Kidney glomerular epithelial cell (primary cell): ENCODE measurements at places on chromosomes 1 and 21.

DNA sequence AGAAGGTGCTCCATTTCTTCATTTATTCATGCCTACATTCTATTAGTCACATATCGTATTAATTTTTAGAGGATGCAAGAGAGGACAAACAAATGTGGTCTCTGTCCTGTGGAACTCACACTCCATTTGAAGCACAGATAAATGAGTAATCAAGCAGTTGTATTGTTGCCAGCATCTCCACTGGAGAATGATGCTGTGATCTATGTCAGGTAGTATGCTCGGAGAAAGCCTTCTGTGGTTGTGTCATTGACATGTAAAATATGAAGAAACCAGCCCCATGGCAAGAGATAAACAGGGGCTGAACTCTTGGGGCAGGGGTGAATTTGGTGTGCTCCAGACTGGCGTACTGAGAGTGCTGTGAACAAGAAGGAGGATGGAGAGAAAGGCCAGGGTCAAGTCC, 101.2 kb downstream of the FASLG start:
- no peak for DNase-seq

DNA sequence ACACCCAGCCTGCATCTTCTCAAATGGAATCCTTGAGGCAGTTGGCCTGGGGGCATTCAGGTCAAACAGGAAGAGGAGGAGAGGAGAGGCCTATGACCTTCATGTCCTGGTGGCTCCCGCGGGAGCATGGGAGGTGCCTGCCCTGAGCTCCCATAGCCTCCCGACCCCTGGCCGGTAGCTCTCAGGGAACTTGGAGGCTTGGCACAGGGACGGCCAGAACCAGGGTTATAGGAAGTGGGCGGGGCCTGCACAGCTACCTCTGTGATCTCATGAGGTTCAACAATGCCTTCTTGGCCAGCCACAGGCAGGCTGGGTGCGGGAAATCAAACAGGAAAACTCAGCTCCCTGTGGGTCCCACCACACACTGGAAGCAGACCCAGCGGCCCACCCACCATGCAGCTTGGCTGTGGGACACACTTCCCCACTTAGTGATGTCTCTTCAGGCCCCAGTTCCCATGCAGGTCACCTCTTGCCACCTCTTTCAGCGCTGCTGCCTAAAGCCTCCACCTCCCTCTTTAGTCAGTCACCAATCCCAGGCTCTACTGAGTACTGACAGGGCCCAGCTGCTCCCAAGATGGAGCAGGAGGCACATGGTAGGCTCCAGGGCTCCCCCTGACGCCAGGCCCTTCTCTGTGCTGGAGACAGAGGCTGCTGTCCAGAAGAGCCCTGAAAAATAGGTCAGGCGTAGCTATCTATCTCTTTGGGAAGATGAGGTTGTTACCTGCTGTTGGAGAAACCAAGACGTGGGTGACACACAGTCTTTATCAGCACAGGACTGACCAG, at the start of gene SLFNL1:
Gene SLFNL1 (minus strand): TSS at position 200 of the 783 bp plus-strand sequence. CDS start 1,065 bp downstream, outside the sequence.
- no peak for DNase-seq

- DNase-seq: no peak
Observed at GRCh38 chr1:64650411-64650810, 94.5 kb upstream of the RAVER2 start.

- DNase-seq: peak; percentile 41
Observed at GRCh38 chr1:102099916-102100315, 103.2 kb upstream of the OLFM3 start.

GRCh38 chr1:17797478-17797877, 42.3 kb downstream of the ACTL8 start:
- DNase-seq: no peak

DNA sequence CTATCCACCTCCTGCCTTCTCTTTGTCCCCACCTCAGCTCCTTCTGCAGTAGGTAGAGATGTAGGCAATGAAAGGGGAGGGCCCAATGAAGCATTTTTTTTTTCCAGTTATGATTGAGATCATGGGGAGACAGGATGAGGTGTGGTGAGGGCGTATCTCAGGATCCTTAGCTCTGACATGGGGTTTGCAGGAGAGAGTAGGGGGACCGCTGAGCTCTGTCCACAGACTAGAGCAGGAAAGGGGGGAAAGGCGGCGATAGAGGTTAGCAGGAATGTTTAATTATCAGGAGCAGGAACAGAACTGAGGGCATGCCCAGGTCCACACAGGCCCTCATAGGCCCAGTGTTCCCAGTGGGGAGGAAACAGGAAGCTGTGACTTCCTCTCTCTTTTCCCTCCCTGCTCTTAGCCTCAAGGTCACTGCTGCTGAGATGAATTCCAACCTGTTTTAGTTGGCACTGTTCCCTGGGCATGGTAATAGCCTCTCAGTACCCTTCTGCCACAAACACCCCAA, 901 bp upstream of the RXFP4 start:
- peak; percentile 60 for DNase-seq

- DNase-seq: no peak
Observed at GRCh38 chr1:24345334-24345733, 26.2 kb downstream of the GRHL3 start.

GRCh38 chr1:153355445-153356071, 2.1 kb upstream of the S100A9 start:
- no peak for DNase-seq

- DNase-seq: no peak
Observed at GRCh38 chr1:172024516-172024915, 183.2 kb downstream of the DNM3 start.

- DNase-seq: peak; percentile 87
Observed at GRCh38 chr1:12619792-12620487, 1.9 kb upstream of the DHRS3 start.

GRCh38 chr1:212271823-212272485, 13.3 kb upstream of the PPP2R5A start:
- DNase-seq: no peak

DNA sequence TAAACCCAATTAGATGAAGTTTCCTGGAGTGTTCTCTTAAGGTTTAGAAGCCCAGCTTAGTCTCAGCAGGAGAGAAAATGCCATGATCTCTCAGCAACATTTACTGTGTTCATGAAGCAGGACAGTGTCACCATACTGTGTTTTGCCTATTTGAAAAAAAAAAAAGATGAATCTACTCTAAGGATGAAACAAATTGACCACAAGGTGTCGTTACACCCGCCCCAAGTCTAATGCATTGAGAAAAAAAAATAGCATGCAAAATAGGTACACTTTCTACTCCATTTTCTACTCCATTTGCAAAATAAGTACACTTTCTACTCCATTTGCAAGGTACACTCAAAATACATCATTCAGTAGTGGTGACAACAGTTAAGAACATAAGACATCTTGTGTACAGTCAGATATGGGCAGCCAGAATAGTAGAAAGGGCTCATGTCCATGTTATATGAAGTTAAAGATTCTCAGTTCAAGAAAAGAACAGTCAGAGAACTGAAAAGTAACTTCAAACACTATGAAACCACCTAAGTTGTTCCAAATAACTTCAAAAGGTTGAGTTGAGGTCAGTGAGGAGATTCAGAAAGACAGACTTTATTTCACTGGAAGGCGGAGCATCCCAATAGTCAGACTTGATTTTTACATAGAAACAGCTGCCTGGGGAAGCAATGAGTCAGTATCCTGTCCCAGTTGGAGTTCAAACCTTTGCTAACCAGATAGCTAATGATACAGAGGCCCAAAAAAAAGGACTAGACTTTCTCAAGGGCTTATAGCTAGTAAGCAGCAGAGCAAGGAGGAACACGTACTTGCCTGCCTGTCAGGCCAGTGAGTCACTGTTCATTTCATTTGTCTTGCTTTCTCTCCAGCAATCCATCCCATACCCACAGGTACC, 13.3 kb downstream of the PLPPR5 start:
- peak; percentile 93 for DNase-seq

DNA sequence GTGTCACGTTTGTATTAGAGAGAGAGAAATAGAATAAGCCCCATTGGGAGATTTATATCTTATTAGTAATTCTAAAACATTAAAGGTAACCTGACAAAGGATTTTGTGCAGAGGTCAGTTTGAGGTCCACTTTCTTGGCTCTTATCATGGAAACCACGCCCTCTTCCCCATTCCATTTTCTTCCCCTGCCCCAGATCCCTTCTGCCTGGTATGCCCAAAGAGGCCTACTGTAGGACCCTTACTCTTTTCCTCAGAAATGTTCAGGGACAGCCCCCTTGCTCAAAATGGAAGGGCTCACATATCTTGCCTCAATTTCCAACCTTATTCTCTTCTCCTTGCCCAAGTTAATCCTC, 9.6 kb downstream of the CCDC185 start:
- DNase-seq: no peak

DNA sequence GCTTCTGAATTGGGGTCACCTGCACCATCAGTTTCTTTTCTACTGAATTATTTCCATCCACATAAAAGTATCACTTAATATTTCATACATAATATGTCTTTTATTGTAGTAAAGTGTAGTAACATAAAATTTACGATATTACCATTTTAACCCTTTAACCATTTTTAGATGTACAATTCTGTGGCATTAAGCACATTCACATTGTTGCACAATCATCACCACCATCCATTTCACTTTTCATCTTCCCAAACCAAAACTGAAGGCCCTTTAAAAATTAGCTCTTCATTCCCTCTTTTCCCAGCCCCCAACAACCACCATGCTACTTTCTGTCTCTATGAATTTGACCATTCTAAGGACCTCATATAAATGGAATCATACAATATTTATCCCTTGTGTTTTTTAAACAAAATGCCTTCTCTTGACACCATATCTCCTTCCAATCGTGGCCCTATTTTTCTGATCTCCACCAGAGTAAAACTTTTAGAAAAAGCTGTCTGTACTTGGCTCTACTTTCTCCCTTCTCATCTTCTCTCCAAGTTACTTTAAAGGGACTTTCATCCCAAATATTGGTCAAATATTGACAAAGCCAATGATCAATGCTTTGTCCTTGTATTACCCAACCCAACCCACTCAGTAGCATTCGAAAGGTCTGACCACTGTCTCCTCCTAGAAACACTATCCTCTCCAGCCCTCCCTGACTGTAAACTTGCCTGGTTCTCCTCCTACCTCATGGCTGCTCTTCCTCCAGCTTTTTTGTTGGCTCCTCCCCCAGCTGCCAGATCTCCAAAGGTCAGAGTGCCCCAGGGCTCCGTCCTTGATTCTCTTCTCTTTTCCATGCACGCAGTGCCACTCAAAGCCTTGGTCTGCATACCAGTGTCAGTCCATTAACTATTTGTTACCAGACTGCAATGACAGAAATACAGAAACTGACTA, 44.7 kb downstream of the SLC30A10 start:
- no peak for DNase-seq

GRCh38 chr1:113507552-113508214, 117.4 kb downstream of the MAGI3 start:
- DNase-seq: no peak

- DNase-seq: no peak
Observed at GRCh38 chr1:103171041-103171590, 62.8 kb upstream of the COL11A1 start.

DNA sequence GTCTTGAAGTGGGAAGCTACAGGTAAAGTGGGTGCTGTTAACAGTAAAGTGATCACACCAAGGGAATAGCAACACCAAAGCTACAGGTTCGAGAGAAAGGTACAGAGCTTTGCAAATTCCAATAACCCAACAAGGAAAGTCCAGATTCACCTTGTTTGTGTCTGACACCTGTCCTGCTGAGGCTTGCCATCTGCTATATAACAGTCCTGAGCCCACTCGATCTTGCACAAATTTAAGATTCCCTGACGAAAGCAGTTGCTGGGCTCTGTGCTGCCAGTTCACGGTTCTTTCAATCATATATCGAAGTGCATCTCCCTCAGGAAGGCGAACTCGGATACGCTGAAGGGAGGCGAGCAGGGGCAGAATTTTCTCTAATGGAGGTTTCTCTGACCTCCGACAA, 23.0 kb upstream of the SYT2 start:
- no peak for DNase-seq

GRCh38 chr1:94013367-94013878, 104.2 kb upstream of the GCLM start:
- DNase-seq: no peak

GRCh38 chr1:181079920-181080319, 8.6 kb upstream of the IER5 start:
- DNase-seq: no peak

DNA sequence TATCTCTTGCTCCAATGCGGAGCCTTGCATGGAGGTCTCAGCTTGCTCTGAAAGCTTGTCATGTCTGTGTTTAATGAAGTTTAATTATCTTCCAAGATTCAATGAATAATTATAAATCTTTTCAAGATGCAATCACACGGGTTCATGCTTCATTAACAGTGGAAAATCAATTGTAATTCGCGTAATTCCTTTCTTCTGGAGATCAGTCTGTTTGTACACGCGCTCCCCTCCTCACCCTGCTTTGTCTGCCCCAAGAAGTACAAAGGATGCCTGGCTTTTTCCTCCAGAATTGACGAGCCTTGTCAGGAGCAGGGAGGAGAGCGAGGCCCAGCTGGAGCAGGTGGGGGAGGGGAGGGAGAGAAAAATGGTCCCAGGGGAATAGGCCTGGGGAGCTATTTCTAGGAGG, 65.0 kb upstream of the DISP3 start:
- no peak for DNase-seq

GRCh38 chr1:153683854-153684253, 5.4 kb downstream of the NPR1 start:
- peak; percentile 34 for DNase-seq

- DNase-seq: peak; percentile 55
Observed at GRCh38 chr1:234743791-234744611, 134.0 kb upstream of the IRF2BP2 start.

GRCh38 chr1:216587715-216588114, 135.5 kb downstream of the ESRRG start:
- DNase-seq: no peak

GRCh38 chr1:21436488-21437340, 3.2 kb upstream of the NBPF3 start:
- DNase-seq: no peak

GRCh38 chr1:154784924-154785531, 85.1 kb downstream of the KCNN3 start:
- DNase-seq: no peak

- no peak for DNase-seq
Observed at GRCh38 chr21:44058981-44059380, 46.9 kb downstream of the TRAPPC10 start.

GRCh38 chr1:61084491-61085031, 2.2 kb downstream of the NFIA start:
- no peak for DNase-seq

DNA sequence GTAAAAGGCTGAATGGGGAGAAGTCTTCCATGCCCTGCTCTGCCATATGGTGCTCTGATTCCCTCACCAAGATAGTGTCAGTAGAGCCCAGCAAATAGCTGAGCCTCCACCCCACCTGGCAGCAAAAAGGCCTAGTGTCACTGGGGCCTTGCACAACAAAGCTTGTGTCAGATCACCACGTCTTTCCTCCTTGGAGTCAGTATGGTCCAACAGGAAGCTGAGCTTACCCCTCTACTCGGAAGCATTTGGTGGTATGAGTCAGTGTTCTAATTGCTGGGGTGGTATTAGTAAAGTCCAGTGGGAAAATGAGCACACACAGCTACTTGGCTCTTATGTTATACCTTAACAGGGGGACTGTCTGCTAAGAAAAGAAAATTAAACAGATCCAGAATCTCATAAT, 18.7 kb upstream of the RRP15 start:
- DNase-seq: no peak
